ENCODE measurements at places on chromosomes 16 and 17. TPM values are rescaled to one million over a fixed set of nuclear protein-coding genes. Genes with fewer than 3 reads are reported as not detected.

- no peak for DNase-seq
Observed at GRCh38 chr17:273981-274832, 78.4 kb downstream of the RPH3AL start.

DNA sequence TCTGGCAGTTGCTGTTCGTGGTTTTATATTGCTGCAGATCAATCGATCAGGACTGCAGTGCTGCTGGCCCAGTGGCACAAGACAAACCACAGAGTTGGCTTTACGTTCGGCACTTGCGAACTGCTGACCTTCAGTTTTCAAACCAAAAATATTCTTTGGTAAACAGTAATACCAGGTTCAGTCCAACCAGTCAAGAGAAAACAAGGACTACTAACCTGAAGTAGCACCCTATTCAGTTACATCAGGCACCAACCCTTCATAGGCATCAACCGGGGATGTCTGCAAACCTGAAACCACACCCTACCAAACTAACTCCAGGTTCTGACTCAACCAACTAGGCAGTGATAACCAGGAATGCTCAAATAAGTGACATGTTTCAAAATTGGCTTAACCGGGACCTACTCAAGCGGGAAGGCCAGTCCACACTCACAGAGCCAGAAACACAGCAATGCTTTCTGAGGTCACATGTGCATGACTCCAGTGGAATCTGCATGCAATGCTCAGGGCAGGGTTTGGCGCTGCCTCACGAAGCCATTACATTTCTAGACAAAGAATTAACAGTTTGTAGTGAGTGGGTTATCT lies 91.1 kb downstream of the SMG6 start:
- DNase-seq: no peak

DNA sequence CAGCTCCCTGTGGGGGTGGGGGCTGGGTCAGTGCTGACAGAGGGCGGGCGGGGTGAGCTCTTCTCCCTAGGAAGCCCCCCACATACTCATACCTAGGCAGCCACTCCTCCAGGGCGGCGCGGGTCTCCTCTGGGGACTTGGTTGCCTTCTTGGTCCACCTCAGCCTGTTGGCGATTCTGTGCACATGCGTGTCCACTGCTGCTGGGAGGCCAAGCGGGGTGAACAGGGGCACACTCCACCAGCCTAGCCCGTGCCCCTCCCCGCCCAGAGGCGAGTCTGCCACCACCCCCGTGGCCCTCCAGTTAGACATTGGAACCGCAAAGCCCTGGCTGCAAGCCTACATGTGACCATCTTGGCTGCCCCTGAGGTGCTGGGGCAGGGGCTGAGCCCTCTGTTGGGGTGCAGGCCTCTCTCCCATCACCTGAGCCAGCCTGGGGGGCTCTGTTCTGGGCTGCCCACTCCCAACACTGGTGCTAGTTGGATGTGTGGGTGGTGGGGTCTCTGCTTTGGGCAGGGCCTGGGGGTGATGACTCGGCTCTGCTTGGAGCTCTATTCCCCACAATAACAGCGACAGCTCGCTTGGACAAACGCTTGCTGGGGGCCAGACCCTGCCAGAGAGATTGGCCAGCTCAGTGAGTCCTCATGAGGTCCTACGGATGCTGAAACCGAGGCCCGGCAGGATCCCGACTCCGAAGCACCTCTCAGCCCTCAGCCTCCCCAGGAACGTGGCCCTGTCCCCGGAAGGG lies 7.4 kb downstream of the NTHL1 start:
- no peak for DNase-seq

DNA sequence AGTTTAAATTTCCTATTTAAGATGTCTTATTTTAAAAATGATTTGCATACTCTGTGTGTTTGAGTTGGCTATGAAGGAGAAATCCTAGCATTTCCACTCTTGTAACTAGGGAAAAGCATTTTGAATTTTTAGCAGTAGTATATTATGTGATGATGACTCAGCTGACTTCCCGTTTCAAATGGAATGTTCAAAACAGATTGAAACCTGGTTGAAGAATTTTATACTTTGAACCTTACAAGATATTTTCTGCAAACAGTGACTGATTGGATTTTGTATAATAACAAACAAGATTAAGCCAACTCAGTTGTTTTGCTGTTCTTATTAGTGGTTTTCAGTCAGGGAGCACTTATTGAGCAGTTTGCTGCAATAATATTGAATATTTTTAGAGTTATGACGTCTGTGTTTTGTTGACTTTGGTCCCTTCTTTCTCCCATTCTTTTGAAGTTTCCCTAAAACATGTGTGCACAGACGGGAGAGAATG lies 8.0 kb downstream of the TNRC6A start:
- DNase-seq: no peak

DNA sequence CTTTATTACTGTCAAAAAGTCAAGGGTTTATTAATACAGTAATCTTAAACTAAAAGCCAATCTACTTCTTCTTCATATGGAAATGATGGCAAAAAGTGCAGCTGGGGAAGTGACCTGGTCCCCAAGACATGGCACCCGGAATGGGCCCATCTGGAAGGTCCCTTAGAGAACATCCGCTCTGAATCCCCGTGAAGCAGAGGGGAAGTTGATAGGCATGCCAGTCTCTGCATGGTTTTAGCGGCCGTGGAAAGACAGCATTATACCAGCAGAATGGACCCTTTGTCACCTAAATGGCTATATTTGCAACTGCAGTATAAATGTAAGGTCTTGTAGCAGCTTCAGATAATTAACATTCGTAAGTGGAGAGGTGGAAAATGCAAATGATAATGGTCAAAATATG lies 32.4 kb downstream of the COTL1 start:
- DNase-seq: no peak

GRCh38 chr16:14280541-14280940 lies 209.4 kb downstream of the MRTFB start:
- no peak for DNase-seq

- no peak for DNase-seq
Observed at GRCh38 chr17:35245196-35245486, 2.3 kb downstream of the SLFN5 start.

- DNase-seq: no peak
Observed at GRCh38 chr17:14510136-14510535, 209.3 kb downstream of the HS3ST3B1 start.

DNA sequence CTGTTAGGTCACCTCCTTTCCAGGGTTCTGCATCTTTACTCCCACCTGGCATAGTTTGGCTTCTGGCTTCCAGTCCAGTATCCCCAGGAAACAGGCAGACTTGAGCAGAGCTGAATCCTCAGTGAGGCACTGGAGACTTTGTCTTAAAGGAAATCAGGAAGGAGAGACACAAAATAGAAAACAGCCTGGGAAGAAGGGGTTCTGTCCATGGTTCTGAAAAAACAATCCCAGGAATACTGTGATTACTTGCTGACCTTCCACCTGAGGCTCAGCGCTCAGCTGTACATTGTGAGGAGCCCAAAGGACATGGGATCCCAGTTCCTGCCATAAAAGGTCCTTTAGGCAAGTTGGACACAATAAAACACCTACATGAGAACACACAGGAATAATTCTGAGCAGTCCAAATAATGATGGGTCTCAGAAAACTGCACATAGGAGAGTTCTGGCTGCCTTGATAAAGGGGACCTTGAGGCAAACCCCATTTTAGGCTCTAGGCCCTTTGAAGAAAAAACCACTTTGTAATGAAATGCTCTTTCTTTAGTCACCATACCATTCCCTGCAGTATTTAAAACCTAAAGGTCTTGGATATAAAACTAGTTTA lies 81.4 kb upstream of the CRHR1 start:
- no peak for DNase-seq

GRCh38 chr17:28612936-28613872 lies 781 bp downstream of the RSKR start:
- no peak for DNase-seq

GRCh38 chr17:1090465-1091189 lies 89.2 kb downstream of the ABR start:
- no peak for DNase-seq

- DNase-seq: no peak
Observed at GRCh38 chr16:66930189-66930588, 4.0 kb downstream of the CIAO2B start.

- peak; percentile 22 for DNase-seq
Observed at GRCh38 chr16:57138281-57138935, 46.0 kb downstream of the CPNE2 start.

GRCh38 chr17:10793816-10794215 lies 10.1 kb downstream of the TMEM238L start:
- DNase-seq: no peak

DNA sequence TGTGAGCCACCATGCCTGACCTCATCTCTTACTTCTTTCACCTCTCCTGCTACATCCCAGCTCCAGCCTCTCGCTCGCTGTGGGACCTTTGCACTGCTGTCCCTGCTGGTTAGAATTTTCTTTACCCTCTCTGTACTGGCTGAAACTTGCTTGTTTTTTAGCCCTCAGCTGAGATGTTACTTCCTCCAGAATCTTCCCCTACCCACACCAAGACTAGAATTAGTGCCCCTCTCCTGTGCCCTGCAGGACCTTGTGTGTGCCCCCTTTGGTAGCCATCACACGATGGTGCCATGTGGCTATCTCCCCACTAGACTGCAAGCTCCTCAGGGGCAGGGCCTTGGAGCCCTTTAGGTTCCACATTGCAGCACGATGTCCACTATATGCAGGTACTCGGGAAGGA lies 84.1 kb downstream of the AIPL1 start:
- DNase-seq: no peak

GRCh38 chr17:36598951-36599401 lies 2.4 kb upstream of the MRM1 start:
- DNase-seq: no peak

DNA sequence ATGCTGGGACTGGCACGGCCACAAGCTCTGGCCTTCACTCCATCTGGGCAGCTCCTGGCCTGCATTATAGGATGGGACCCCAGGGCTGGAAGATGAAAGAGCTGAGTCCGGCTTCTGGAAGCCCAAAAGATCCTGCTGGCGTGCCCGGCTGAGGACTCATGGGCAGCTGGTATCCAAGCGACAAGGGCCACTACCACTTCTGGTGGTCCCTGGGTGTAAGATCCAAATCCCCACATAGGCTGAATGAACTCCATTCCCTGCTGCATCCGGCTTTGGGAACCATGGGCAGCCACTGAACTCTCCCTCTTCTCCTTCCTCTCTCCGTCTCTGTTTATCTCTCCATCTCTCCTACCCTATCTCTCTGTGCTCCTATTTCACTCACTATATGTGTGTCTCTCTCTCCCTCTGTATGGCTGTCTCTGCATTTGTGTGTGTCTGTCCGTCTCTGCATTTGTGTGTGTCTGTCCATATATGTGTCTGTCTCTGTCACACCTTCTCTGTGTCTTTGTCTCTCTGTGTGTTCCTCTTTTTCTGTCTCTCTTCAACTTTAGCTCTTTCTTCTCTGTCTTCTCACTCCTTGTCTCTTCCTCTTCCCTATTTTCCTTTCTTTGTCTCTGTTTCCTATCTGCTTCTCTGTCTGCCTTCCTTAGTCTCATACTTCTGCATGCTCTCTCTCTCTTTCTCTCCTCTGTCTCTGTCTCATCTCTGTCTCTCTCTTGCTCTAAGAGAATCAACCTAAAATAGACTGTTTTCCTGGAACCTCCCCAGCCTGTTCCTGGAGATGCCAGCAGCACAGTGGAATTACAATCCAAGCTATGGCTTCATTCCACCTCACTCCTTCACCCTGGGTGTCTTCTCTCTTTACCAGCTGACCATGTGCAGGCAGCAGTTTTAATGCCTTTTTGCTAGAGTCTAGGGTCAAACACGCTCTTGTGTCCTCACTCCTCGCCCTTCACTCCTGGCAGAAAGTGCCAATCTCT lies 60.4 kb upstream of the IRX6 start:
- DNase-seq: no peak

- DNase-seq: no peak
Observed at GRCh38 chr16:19287241-19287640, 1.7 kb downstream of the CLEC19A start.

DNA sequence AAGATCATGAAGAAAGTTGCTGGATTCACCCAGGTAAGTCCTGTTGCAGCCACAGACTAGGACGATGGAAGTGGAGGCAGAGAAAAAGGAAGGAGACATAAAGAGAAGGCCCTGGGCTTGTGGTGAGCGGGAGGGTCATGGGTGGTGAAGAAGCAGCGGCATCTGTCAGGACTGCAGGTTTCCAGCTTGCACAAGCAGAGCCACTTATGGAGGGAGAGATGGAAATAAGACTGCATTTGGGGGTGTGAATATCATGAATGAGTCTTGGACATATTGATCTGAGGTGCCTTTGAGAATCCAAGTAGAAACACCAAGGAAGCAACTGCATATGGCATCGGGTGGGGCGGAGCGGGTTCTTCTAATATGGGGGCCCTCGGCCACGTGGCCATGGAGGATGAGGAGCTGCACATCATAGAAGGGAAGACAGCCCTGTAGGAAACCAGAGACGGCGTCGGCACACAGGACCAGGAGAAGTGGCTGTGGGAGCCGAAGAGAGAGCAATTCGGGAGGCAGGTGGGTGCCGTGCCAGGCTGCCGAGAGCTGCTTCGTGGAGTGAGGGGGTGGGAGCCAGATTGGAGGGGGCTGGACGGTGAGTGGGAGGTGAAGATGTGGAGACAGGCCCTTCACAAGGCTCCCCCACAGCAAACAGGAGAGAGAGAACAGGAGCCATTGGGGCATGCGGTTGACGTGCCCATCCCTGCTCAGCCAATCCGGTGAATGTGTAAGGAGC lies 243.5 kb downstream of the GSG1L start:
- no peak for DNase-seq

GRCh38 chr17:45677770-45678169 lies 106.3 kb upstream of the CRHR1 start:
- DNase-seq: no peak

- no peak for DNase-seq
Observed at GRCh38 chr17:80169784-80170500, at the start of gene CARD14. TSS of gene CARD14 (plus strand) at chr17:80170030. CDS start at chr17:80181439, 11,409 bp downstream.

DNA sequence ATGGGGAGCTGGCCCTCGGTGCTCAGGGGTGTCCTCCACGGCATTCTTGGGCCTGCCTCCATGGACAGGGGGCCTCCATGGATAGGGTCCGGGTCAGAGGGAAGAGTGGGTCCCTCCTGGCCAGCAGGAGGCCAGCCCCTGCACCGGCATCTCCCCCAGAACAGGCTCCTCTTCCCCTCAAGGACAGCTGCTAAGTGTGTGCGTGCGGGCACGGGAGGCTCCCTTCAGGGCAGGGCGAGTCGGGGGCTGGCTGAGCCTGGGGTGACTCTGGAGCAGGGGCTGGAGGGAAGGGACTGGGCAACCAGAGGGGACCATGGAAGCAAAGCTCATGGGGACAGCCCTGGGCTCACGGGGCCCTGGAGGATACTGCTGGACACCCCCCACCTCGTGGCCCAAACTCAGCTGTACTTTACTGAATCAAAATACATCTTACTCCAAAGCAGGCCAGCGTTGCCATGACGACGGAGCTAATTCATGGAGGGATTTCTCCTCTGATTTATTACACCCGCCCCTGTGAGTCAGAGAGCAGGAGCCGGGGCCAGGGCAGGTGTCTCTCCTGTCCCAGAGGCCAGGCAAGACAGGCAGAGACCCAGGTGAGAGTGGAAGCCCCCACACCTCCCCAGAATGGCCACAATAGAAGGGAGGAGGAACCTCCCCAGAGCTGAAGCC lies 2.1 kb downstream of the CASKIN1 start:
- no peak for DNase-seq

The SLX4 gene
- total RNA-seq: 16.9 TPM

The SSTR5 gene
- total RNA-seq: not detected

The LYRM1 gene
- total RNA-seq: 24.9 TPM

The MFAP4 gene
- not detected for total RNA-seq

The DNAI2 gene
- 1.6 TPM for total RNA-seq

The HSPB9 gene
- total RNA-seq: 0.31 TPM

The ZFHX3 gene
- 1.6 TPM for total RNA-seq

The ASGR2 gene
- not detected for total RNA-seq

The SLC5A10 gene
- total RNA-seq: not detected

The NUPR1 gene
- total RNA-seq: 0.20 TPM

The ENPP7 gene
- not detected for total RNA-seq

Measured in activated naive CD8-positive, alpha-beta T cell treated with anti-CD3 and anti-CD28 coated beads, Interleukin-2, amount 10 ng/mL, durations not matched to agents 7 days and 5 days (primary cell).